ENCODE measurements at places on chromosomes 7 and 10.

- no peak for DNase-seq
Measured at GRCh38 chr7:102472126-102473041, 6.3 kb downstream of the POLR2J start.

- DNase-seq, result peak; percentile 72
Measured at GRCh38 chr10:103712898-103713498, 142.4 kb downstream of the SH3PXD2A start.

GRCh38 chr10:72234560-72235095 is 18.6 kb upstream of the ASCC1 start:
- DNase-seq, result no peak

GRCh38 chr10:96789571-96790108 is 42.5 kb upstream of the LCOR start:
- DNase-seq, result peak; percentile 38

DNA sequence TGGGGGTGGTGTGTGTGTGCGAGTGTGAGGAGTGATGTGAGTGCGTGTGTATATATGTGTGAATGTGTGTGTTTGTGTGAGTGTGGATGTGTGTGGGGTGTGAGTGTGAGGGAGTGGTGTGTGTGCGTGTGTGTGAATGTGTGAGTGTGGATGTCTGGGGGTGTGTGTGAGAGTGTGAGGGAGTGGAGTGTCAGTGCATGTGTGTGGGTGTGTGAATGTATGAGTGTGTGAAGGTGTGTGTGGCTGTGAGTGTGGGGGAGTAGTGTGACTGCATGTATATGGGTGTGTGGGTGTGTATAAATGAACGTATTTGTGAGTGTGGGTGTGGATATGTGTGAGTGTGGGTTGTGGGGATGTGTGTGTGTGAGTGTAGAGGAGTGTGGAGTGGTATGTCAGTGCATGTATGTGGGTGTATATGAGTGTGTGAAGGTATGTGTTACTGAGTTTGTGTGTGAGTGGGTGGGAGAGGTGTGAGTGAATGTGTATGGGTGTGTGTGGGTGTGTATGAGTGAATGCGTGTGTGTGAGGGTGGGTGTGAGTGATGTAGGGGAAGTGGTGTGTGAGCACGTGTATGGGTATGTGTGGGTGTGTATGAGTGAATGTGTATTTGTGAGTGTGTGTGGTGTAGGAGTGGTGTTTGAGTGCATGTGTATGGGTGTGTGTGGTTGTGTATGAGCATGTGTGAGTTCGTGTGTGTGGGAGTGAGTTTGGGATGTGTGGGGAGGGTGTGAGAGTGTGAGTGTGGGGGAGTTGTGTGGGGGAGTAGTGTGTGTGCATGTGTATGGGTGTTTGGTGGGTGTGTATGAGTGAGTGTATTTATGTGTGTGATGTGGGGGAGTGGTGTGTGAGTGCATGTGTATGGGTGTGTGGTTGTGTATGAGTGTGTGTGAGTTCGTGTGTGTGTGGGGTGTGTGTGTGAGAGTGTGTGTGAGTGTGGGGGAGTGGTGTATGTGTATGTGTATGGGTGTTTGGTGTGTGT is 28.5 kb upstream of the NUB1 start:
- no peak for DNase-seq

DNA sequence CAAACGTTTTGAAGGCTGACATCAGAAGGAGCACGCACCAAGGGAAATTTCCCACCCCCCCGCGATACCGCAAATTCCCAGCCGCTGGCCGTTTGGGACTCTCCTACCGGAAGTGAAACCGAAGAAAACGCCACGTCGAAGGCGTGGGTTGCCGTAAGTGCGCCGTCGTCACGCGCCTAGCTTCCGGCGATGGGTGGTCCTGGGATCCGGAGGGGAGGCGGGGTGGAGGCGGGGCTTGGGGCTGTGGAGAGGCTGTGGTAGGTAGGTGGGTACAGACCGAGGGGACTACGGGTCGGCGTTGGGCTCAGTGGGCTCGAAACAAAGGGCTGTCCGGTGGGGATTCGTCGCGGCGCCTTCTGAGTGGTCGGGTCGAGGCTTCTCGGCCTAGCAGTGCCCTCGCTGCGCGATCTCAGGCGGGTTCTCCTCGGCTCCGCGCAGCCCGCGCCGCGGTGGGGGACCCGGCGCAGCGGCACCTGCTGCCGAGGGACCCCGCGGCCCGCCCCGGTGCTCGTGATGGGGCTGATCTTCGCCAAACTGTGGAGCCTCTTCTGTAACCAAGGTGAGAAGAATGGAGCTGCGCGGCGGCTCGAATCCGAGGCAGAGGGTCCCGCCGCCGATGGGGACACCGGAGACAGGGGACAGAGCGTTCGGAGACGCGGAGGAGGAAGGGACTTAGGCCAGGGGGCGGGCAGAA is at the start of gene ARL5B:
Gene ARL5B, plus strand, starts transcription at position 307 of the 694 bp plus-strand sequence. Its CDS starts 207 bp downstream, at position 514.
- DNase-seq, result peak; percentile 97

DNA sequence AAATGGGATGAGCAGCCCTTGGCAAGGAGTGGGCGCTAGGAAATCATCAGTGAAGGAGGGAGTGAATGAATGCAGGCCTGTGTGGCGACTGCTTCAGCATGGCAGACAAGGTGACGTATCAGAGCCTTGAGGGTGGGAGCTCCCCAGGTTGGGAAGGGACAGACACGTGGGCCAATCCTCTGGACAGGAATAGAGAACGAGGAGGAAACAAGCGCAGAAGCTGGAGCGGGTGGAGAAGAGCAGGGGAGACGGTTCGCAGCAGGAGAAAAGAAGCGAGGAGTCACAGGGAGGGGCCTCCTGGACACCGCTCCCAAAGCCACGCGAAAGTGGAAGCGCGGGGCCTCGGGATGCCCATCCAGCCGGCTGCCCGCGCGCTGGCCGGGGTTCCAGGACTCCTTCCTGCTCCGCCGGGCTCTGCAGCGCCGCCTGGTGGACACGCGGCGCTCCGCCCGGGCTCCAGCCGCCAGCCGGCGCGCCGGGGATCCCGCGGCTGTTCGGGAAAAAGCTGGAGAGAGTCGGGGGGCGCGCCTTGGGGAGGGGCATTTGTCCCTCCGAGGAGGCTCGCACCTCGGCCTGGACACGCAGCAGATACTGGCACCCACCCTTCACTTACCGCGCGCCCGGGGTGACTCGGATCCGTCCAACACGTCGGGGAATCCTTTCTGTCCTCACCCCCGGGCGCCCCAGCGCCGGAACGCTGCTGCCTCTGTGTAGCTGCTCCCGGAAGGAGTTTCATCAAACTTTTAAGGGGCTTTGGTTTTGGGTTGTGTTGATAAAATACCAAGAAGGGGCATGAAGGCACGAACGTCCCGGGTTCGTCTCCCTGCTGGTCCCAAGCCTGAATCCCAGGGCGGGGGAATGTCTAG is 6.3 kb downstream of the ZNF503 start:
- DNase-seq, result no peak

- no peak for DNase-seq
Measured at GRCh38 chr10:79930751-79931150, 18.2 kb downstream of the SFTPD start.

DNA sequence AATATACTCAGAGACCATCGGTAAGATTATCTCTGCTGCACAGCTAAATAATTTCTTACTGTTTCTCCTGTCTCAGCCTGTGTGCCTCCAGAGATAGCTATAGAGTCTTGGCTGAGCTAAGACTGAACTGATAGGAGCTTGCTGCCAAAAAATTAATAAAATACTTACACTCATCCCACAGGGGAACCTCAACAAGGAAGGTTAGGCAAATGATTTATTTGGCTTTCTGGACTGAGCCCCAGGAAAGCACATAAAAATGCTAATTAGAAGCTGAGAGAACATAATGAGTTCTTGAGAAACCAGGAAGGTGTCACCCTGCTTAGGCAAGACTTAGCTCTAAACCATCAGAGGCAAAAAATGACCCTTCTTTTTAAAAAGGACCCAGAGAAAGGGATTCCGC is 534.5 kb downstream of the TNS3 start:
- DNase-seq, result no peak

GRCh38 chr10:3829156-3830050 is 44.4 kb upstream of the KLF6 start:
- DNase-seq, result no peak

DNA sequence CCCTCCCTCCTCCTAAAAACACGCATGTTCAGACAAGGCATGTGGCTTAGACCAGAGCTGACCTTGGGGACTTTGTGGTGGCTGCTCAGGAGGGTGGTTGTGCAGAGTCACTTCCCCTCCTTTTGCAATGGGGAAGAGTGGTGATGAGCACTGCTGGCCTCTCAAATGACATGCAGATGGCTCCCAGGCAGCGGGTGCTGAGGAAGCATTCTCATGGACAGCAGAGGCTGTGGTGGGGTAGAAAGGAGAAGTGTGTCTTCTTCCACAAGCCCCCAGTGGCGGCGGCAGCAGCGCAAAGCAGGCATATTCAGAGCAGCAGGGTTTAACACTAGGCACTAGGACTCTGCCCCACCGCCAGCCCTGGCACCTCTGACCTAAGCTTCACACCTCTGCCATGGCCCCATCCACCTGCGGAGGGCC is 105.9 kb upstream of the ANLN start:
- DNase-seq, result no peak

DNA sequence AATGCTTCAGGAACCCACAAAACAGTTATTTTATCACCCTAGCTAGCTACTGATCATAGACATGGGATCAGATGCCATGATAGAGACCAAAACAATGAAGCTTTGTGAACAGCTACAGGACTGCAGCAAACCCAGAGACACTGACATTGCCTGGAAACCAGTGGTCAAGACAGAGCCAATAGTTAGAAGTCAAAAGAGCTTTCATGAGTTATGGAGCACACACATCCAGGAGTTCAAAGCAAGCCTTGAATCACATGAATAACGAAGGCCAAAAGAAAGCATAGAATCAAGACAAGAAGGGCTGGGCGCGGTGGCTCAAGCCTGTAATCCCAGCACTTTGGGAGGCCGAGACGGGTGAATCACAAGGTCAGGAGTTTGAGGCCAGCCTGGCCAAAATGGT is 34.5 kb upstream of the GSAP start:
- DNase-seq, result no peak

GRCh38 chr10:79418886-79419595 is 26.4 kb downstream of the ZCCHC24 start:
- DNase-seq, result no peak

DNA sequence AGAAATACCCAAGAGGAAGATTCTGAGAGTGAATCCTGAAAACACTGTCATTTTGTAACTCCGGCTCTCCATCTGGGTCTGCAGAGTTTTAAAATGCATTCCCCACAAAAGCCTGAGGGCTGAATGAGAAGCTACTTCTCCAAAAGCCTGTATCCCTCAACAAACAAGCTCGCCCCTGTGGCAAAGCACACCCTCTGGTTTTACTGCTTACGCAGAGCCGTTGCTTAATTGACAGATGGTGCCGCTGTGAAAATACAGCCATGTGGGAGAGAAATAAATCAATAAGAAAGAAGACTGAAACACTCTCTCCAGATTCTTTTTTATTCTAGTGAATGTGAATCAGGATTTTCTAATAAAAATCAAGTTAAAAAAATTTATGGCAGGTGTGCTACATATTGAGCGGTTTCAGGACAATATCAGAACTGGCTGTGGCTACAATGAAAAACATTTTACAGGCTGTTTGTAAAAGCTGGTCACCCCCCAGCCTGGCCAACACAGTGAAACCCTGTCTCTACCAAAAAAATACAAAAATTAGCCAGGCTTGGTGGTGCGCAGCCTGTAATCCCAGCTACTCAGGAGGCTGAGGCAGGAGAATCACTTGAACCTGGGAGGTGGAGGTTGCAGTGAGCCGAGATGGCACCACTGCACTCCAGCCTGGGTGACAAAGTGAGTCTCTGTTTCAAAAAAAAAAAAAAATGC is 32.5 kb downstream of the C7orf33 start:
- no peak for DNase-seq

- DNase-seq, result peak; percentile 3
Measured at GRCh38 chr7:14507617-14508016, 394.9 kb downstream of the DGKB start.

DNA sequence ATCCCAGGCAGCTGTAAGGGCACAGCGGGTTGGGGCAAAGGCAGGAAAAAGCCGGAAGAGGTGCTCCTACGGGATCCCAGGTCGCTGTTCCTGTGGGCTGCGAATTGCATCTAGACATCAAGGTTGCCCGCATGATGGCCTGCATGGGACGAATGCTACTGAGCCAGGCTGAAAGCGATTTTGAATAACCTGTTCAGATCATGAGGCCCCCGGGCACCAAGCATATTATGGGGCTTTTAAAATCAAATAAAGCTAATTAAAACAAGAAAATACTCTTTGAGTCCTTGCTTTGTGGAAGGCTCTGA is 37.1 kb downstream of the CAMK2B start:
- no peak for DNase-seq

GRCh38 chr7:119436882-119437281 is 836.1 kb upstream of the KCND2 start:
- DNase-seq, result no peak

DNA sequence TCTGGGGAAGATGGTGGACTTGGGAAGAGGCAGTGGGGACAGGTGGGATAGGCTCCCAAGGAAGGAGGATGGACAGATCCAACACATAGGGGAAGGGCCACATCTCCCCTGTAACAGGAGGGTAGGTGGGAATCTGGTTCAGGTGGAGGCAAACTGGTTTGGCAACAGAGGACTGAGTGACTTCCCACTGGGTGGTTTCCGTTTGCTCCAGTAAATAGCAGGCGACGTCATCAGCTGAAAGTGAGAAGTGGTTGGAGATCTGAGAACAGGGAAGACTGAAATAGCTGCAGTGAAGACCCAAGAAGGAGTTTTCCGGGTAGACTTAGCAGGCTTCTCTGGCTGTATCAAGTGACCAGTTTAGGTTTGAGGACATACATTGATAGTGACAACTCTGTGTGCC is 504.4 kb downstream of the GALNT17 start:
- DNase-seq, result no peak

- no peak for DNase-seq
Measured at GRCh38 chr10:52678611-52679010, 94.0 kb downstream of the MBL2 start.

DNA sequence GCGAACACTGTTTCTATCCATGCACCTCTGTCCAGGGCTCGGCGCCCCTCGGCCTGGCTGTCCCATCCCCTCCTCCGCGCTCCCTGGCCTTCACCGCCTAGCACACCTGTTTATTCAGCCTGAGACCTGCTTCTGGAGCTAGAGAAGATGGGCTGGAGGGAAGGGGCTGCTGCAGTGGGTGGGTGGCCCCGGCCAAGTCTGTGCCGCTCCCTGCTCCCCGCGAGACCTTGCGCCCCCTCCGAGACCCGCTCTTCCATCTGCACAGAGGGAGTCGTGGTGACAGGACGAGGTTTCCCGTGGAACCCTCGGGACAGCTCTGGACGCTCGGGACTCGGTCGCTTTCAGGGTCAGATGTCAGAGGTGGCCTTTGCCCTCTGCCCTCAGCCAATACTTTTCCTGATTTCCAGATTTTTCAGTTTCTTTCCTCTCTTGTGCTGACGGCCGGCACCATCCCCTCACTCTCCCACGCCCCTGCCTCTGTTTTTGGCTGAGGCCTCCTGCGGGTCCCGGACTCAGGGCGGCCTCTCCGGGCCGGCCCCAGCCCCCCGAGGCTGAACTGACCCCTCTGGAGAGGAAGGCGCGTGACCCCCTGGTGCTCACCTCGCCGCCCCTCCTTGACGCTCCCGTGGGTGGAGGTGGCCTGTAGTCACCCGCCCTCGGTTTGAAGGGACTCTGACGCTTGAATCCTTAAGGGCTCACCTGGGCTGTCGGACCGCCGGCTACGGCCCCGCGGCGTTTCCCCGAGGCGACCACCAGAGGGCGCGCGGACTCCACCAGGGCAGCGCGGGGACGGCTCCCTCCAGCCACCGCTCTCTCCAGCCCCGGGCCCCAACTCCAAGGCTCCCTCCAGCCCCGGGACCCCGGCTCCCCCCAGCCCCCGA is 15.6 kb downstream of the SHH start:
- peak; percentile 48 for DNase-seq

GRCh38 chr7:117780832-117781231 is 92.4 kb downstream of the CTTNBP2 start:
- DNase-seq, result no peak

- DNase-seq, result no peak
Measured at GRCh38 chr10:80633910-80634309, 96.2 kb downstream of the SH2D4B start.

GRCh38 chr10:14736600-14737081 is 38.1 kb downstream of the FAM107B start:
- DNase-seq, result no peak
